ENCODE measurements at places on chromosomes 3 and 15. TPM values are rescaled to one million over a fixed set of nuclear protein-coding genes. Genes with fewer than 3 reads are reported as not detected.

DNA sequence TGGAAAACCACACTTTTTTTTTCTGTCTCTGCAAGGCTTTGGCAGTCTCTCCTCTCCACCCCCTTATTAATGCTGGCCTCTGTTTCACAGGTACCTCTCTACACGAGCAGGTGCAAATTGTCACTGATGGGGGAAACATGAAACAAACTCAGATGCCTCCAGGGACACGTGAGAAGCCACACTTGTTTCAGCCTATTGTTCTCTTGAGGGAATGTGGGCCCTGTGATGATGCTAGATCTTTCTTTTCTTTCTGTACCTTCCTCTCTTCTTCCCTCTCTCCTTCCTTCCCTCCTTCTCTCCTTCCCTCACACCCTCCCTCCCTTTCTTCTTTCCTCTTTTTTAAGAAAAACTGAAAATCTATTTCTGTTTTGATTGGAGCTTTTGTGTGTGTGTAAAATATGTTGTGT lies 5.7 kb upstream of the BLM start:
- no peaks in the 10 kb centered on the region for H3K27me3 ChIP-seq
- no peak for DNase-seq
- no peak overlapping the region for H3K27ac ChIP-seq
- peaks cover 22% of the 10 kb centered on the region for H3K4me1 ChIP-seq
- no peak overlapping the region for H3K4me3 ChIP-seq
- peaks cover 14% of the 10 kb centered on the region for H3K36me3 ChIP-seq

GRCh38 chr3:31096661-31097395 lies 202.4 kb upstream of the GADL1 start:
- H3K27ac ChIP-seq: no peak overlapping the region
- H3K4me3 ChIP-seq: no peak overlapping the region
- H3K4me1 ChIP-seq: peaks cover 13% of the 10 kb centered on the region

- no peak for DNase-seq
- H3K4me1 ChIP-seq: no peaks in the 10 kb centered on the region
- no peaks in the 10 kb centered on the region for H3K36me3 ChIP-seq
- H3K27ac ChIP-seq: no peak overlapping the region
- H3K4me3 ChIP-seq: no peak overlapping the region
- peaks cover 16% of the 10 kb centered on the region for H3K27me3 ChIP-seq
Observed at GRCh38 chr3:187450431-187451190, 82.4 kb downstream of the RTP4 start.

GRCh38 chr15:74845208-74845568 lies 2.2 kb upstream of the ULK3 start:
- H3K27ac ChIP-seq: peak overlapping the region; percentile 99
- peak overlapping the region; percentile 84 for H3K4me3 ChIP-seq
- H3K27me3 ChIP-seq: no peaks in the 10 kb centered on the region
- H3K4me1 ChIP-seq: peaks cover 44% of the 10 kb centered on the region

GRCh38 chr15:100053474-100054121 lies 288.2 kb downstream of the ADAMTS17 start:
- no peaks in the 10 kb centered on the region for H3K36me3 ChIP-seq
- no peak for DNase-seq
- H3K4me1 ChIP-seq: peaks cover 4% of the 10 kb centered on the region

DNA sequence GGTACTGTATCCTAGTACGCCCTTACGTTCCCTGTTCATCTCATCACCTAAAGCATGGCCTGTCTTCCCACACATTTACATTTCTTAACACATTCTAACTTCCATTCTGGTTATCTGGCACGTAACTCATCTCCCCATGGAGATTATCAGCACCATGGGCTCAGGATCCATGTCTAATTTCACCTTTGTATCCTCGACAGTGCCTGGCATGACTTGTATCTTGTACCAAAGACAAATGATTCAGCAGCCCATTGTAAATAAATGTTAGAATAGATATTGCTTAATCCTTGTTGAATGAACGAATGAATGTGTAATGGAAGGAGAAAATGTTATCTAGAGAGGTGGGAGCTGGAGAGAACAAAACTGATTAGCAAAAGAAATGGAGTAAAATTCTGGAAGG lies 69.7 kb upstream of the TPM1 start:
- no peaks in the 10 kb centered on the region for H3K36me3 ChIP-seq
- no peak overlapping the region for H3K27ac ChIP-seq
- DNase-seq: no peak
- H3K4me1 ChIP-seq: peaks cover 5% of the 10 kb centered on the region

GRCh38 chr15:69758810-69759790 lies 306.5 kb downstream of the RPLP1 start:
- H3K4me1 ChIP-seq: peaks cover 80% of the 10 kb centered on the region
- peak; percentile 80 for DNase-seq
- peaks cover 15% of the 10 kb centered on the region for H3K36me3 ChIP-seq
- peak overlapping the region; percentile 84 for H3K27ac ChIP-seq

GRCh38 chr15:36810656-36811449 lies 231.4 kb downstream of the CDIN1 start:
- no peak overlapping the region for H3K4me3 ChIP-seq
- DNase-seq: no peak
- no peaks in the 10 kb centered on the region for H3K36me3 ChIP-seq
- peaks cover 1% of the 10 kb centered on the region for H3K27me3 ChIP-seq
- H3K27ac ChIP-seq: no peak overlapping the region

DNA sequence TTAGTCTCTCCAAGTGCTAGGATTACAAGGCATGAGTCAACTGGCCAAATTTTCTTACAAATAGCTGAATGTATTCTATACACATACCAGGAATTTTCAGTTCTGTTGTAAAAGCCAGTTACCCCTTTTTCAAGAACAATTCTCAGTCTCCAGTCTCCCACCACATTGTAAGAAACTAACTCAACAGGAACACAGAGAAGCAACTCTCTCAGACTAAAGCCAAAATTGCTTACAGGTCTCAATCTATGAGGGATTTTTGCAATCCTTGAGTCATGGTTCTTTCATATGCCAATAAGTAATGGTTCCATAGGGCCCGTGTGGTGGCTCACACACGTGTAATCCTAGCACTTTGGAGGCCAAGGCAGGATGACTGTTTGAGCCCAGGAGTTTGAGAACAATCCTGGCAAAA lies 8.5 kb downstream of the IP6K2 start:
- H3K36me3 ChIP-seq: peaks cover 35% of the 10 kb centered on the region
- no peak overlapping the region for H3K4me3 ChIP-seq

DNA sequence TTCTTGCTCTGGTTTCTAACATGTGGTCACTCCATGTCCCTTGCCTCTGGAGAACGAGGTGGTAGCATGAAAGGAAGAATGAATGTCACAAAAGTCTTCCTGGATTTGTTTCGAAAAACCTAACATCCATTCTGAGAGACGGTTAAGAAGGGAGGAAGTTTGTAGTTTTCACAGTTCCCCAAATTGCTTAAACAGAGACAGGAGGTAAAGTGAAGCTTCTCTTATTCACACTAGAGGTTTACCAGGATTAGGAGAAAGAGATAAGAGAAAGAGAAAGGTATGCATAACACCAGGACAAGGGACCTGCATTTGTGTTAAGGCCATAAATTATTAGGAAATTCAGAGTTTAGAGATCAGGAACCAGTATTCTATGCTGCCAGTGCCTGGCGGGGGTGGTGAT lies 228.1 kb downstream of the CPNE4 start:
- peaks cover 13% of the 10 kb centered on the region for H3K27me3 ChIP-seq
- H3K4me3 ChIP-seq: no peak overlapping the region
- H3K4me1 ChIP-seq: no peaks in the 10 kb centered on the region

DNA sequence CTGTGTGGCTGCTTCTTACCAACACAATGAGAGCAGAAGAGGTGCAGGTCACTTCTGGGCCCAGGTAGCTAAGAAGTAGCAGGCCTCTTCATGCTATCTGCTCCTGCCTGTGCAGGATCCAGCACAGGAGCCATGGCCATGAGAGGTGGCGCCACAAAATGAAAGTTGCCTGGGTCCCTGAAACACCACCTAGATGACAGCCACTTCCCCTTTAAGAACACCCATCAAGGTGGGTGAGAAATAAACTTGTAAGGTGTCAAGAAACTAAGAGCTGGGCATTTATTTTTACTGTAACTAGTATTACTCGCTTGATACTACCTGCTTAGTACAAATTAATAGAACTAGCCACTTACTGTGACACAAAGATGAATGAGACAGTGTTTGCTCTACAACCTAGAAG lies 484.6 kb upstream of the TBL1XR1 start:
- peaks cover 10% of the 10 kb centered on the region for H3K36me3 ChIP-seq
- H3K27me3 ChIP-seq: no peaks in the 10 kb centered on the region
- peak overlapping the region; percentile 46 for H3K27ac ChIP-seq
- H3K4me1 ChIP-seq: peaks cover 36% of the 10 kb centered on the region
- no peak overlapping the region for H3K4me3 ChIP-seq

- no peaks in the 10 kb centered on the region for H3K36me3 ChIP-seq
- peaks cover 6% of the 10 kb centered on the region for H3K4me1 ChIP-seq
- no peak overlapping the region for H3K4me3 ChIP-seq
Observed at GRCh38 chr3:46660003-46660402, 33.5 kb downstream of the ALS2CL start.

GRCh38 chr3:156273111-156273694 lies 152.8 kb downstream of the KCNAB1 start:
- H3K36me3 ChIP-seq: no peaks in the 10 kb centered on the region
- H3K4me3 ChIP-seq: no peak overlapping the region
- H3K27me3 ChIP-seq: peaks cover 14% of the 10 kb centered on the region
- no peak overlapping the region for H3K27ac ChIP-seq
- H3K4me1 ChIP-seq: no peaks in the 10 kb centered on the region

- no peak for DNase-seq
- peak overlapping the region; percentile 84 for H3K27ac ChIP-seq
- H3K36me3 ChIP-seq: peaks cover 51% of the 10 kb centered on the region
- H3K4me3 ChIP-seq: peak overlapping the region; percentile 66
- H3K4me1 ChIP-seq: peaks cover 34% of the 10 kb centered on the region
Observed at GRCh38 chr3:148998715-148999423, 7.5 kb downstream of the GYG1 start.

DNA sequence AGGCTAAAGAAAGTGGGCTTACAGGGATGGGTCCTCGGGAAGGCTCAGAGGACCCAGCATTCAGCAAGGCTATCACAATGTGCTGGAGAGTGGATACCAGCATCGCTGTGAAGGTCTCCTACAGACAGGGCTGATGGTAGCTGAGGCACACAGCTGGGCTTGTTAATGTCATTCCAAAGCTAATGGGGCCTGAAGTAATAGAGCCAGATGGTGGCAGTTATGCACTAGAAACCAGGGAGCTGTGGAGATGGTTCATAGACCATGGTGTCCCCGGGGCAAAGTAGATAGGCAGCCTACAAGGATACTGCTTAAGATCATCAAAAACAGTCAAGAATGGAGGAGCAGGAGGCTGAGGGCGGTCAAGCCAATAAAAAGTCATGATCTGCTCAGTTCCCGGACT lies 24.8 kb upstream of the BOC start:
- peaks cover 6% of the 10 kb centered on the region for H3K27me3 ChIP-seq
- H3K27ac ChIP-seq: no peak overlapping the region
- no peak overlapping the region for H3K4me3 ChIP-seq
- no peaks in the 10 kb centered on the region for H3K4me1 ChIP-seq
- DNase-seq: no peak

DNA sequence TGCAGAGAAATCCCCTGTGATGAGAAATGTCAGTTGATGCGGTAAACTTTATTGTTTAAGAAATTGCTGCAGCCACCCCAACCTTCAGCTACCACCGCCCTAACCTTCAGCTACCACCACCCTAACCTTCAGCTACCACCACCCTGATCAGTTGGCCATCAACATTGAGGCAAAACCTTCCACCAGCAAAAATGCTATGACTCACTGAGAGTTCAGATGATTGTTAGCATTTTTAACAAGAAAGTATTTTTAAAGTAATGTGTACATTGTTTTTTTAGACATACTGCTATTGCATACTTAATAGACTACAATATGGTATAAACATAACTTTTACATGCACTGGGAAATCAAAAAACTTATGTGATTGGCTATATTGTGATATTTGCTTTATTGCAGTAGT lies 30.0 kb downstream of the U2SURP start:
- no peak for DNase-seq
- no peaks in the 10 kb centered on the region for H3K27me3 ChIP-seq
- H3K4me3 ChIP-seq: no peak overlapping the region
- peaks cover 6% of the 10 kb centered on the region for H3K4me1 ChIP-seq
- H3K27ac ChIP-seq: no peak overlapping the region

GRCh38 chr15:73940061-73940981 lies 14.1 kb downstream of the LOXL1 start:
- H3K4me1 ChIP-seq: peaks cover 16% of the 10 kb centered on the region
- no peaks in the 10 kb centered on the region for H3K36me3 ChIP-seq
- no peak for DNase-seq
- no peak overlapping the region for H3K4me3 ChIP-seq
- no peaks in the 10 kb centered on the region for H3K27me3 ChIP-seq

GRCh38 chr3:106578911-106579310 lies 710.1 kb upstream of the CBLB start:
- no peak for DNase-seq
- H3K27ac ChIP-seq: no peak overlapping the region
- no peaks in the 10 kb centered on the region for H3K4me1 ChIP-seq
- no peaks in the 10 kb centered on the region for H3K36me3 ChIP-seq
- H3K4me3 ChIP-seq: no peak overlapping the region
- peaks cover 3% of the 10 kb centered on the region for H3K27me3 ChIP-seq

GRCh38 chr3:187782006-187782405 lies 36.7 kb upstream of the BCL6 start:
- H3K4me3 ChIP-seq: no peak overlapping the region
- no peaks in the 10 kb centered on the region for H3K27me3 ChIP-seq
- peaks cover 39% of the 10 kb centered on the region for H3K4me1 ChIP-seq
- no peak for DNase-seq
- H3K36me3 ChIP-seq: peaks cover 21% of the 10 kb centered on the region
- H3K27ac ChIP-seq: no peak overlapping the region

DNA sequence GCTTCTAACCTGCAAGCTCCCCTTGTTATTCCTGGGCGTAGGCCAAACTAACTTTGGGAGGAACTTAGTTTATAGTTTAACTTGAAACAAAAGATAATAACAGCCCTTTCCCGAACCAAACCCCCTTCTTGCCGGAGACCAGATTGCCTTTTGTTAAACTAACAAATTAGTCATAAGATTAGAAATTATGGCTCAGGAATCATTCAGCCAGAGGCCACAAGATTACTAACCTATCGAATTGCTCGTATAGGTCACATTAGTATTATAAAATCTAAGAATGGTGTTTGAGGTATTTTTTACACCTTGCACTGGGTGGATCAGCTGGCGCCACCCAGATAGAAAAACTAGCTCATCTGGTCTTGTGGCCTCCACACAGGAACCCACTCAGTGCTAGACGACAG lies 65.3 kb upstream of the RAP2B start:
- H3K36me3 ChIP-seq: no peaks in the 10 kb centered on the region
- H3K27me3 ChIP-seq: no peaks in the 10 kb centered on the region
- H3K4me3 ChIP-seq: no peak overlapping the region
- no peak overlapping the region for H3K27ac ChIP-seq
- no peak for DNase-seq
- H3K4me1 ChIP-seq: no peaks in the 10 kb centered on the region

DNA sequence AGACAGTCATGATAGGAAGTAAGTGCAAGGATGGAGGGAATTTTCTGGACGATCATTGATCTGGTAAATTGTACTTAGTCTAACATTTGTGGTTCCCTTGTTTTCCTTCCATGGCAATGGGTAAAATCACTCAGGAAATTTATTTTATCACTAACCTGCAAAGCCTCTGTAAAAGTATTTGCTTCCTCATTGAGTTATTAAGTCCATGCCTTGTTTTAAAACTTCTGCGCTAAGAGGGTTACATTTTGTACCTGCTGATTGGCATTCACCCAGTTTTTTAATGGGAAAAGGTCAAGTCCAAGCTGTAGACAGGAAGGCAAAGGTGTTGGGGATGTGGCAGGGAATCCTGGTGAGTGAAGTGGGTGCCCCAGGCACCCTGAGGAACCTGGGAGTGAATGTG lies 146.2 kb upstream of the NR2F2 start:
- no peaks in the 10 kb centered on the region for H3K36me3 ChIP-seq
- H3K27me3 ChIP-seq: no peaks in the 10 kb centered on the region
- DNase-seq: no peak
- no peak overlapping the region for H3K4me3 ChIP-seq
- H3K4me1 ChIP-seq: no peaks in the 10 kb centered on the region

CLDN11 gene
- not detected for total RNA-seq

GP9 gene
- not detected for total RNA-seq

PLCB2 gene
- total RNA-seq: 173 TPM

RABL3 gene
- total RNA-seq: 22.3 TPM

FSIP1 gene
- 0.68 TPM for total RNA-seq

DHFR2 gene
- 7.7 TPM for total RNA-seq

All from activated naive CD8-positive, alpha-beta T cell treated with anti-CD3 and anti-CD28 coated beads, Interleukin-2, amount 10 ng/mL, durations not matched to agents 7 days and 5 days (primary cell).